Aorta (tissue), 5 donors: ENCODE measurements at places on chromosomes 7 and 10.

- no peak for DNase-seq
These were observed 20.7 kb downstream of the COX15 start for GRCh38 chr10:99711129-99711719.

DNA sequence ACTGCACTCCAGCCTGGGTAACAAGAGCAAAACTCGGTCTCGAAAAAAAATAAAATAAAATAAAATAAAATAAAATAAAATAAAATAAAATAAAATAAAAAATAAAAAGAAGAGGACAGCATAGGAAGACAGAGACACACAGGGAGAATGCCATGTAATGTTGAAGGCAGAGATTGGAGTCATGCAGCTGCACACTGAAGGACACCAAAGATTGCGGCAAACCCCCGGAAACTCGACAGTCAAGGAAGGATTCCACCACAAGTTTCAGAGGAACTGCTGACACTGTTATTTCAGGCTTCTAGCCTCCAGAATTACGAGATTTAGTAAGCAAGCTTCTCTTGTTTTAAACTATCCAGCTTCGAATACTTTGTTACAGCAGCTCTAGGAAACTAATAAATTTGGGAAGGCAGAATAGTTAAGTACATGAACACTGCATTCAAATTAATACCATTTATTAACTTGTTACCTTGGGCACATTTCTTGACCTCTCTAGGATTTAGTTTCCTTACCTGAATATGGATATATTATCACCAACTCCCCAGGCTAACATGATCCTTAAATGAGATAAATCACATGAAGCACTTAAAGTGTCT, 9.5 kb downstream of the CPED1 start:
- no peak for DNase-seq

- DNase-seq, result no peak
These were observed 105.5 kb downstream of the TES start for GRCh38 chr7:116315803-116316202.

DNA sequence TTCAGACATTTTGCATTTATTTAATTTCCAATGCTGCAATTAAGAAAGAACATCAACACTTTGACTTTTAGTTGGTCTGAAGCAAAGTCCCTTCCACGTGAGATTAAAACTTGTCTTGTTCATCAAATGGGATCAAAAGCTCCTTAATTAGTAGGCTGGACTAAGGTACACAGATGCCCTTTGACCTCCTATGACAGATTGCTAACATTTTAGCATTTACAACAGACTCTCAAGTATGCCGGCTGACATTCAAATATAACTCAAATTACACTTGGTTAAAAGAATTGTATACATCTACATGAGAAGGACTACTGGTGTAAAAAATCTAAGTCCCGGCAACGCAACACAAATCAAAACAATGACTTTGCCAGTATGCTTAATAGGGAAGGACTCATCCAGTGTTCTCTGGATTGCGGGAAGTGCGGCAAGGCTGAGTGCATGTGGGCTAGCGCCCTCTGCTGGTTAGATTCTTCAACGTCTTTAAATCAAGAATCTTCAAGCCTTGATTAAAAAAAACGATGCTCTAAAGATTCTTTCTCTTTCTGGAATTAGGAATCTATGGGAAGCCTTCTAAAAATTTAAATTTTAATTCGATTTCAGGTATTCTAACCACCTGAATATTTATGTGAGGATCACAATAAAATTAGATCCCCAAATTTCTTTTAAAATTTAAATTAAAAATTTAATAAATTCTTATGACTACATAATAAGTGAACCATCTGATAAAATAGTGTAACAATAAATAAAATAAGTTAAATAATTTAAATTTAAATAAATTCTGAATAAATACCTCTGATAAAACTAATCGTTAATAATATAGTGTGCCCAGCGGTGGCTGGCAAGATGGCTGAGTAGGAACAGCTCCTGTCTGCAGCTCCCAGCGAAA, 444.7 kb downstream of the DGKB start:
- peak; percentile 61 for DNase-seq

DNA sequence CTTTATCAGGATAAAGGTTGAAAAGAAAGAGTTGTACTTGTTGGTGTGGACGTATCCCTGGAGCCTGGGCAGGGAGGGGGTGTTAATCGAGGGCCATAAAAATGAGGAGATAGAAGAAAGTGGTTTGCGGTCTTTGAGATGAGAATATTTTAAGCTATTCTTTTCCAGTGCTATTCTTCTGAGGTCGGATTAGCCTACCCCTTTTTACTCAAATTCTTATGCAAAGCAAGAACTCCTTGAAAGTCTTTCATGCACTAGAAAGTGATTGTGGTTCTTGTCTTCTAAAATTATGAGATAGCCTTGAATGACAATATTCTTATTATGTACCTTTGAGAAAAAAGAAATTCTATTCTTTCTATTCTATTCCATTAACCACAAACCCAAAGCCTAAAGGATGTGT, 201.3 kb upstream of the SEMA3C start:
- DNase-seq, result no peak

DNA sequence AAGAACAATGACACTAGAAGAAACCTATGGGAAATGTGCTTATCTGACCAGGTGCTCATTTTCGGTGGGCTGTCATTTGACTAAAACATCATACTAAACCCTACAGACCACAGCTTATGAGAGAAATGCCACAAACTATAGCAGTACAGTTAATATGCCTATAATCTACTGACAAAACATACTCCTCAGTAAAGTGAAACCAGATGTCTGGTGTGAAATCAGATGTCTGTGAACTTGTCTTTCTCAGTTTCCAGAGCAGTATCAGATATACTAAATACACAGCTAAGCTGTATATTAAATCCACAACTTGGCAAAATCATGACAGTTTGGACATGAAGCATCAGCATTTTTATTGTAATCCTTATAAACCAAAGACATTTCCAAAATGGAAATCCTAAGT, 3.3 kb downstream of the IMMP2L start:
- DNase-seq, result no peak

DNA sequence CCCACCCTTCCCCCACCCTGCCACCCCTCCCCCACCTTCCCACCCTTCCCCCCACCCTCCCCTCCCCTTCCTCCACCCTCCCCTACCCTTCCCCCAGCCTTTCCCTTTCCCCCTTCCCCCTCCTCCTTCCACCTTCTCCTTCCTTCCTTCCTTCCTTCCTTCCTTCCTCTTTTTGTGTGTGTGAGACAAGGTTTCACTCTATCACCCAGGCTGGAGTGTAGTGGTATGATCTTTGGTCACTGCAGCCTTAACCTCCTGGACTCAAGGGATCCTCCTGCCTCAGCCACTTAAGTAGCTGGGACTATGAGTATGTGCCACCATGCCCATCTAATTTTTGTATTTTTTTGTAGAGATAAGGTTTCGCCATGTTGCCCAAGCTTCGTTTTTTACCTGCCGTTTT, 35.2 kb downstream of the CYP17A1 start:
- no peak for DNase-seq

DNA sequence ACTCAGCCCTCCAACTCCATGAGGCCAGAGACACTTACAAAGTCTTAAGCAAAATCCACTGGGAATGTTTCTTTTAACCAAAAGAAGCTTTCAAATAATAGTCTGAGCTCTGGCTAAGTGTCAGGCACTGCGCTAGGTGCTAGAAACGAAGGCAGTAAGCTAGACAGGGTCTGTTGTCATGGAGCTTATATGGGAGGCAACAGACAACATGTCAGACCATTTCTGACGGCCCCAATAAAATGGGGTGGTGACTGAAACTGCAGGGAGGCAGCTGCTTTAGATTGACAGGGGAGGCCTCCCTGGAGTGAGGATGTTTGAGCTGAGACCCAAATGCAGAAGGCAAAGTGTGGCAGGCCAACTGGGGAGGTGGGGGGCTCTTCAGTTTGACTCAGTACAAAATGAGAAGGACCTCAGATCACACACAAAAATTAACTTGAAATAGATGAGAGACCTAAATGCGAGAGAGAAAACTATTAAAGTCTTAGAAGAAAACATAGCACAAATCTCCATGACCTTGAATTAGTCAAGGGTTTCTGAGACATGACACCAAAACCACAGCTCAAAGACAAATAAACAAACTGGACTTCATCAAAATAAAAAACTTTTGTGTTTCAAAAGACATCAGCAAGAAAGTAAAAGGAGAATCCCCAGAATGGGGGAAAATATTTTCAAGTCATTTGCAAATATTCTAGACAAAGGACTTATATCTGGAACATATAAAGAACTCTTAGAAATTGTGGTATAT, 40.6 kb downstream of the SH3PXD2A start:
- no peak for DNase-seq

DNA sequence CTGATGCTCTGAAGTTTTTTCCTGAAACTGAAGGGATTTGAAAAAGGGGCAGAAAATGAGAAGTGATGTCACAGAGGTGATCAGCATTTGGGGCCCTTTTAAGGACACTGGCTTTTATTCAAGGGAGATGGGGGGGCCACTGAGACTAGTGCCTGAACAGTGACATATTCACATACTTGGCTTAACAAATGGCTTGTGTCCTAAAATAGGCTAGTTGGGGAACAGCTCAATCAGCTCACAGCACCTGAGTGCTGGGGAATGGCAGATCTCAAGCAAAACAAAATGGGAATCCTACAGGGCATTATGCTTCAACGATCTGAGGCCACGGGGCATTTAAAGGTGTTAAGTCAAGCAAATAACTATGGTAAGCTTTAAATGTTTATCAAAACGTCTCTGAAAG, 90.1 kb downstream of the UBE2H start:
- DNase-seq, result no peak

- no peak for DNase-seq
These were observed 162.8 kb upstream of the KCND2 start for GRCh38 chr7:120110169-120110568.

GRCh38 chr10:126214021-126214420, 174.3 kb downstream of the ADAM12 start:
- no peak for DNase-seq

- peak; percentile 67 for DNase-seq
These were observed 51.1 kb downstream of the CPEB3 start for GRCh38 chr10:92239600-92240288.

- no peak for DNase-seq
These were observed 68.8 kb downstream of the PROSER2 start for GRCh38 chr10:11891776-11892486.

GRCh38 chr7:4076701-4077294, 605.3 kb upstream of the FOXK1 start:
- no peak for DNase-seq

DNA sequence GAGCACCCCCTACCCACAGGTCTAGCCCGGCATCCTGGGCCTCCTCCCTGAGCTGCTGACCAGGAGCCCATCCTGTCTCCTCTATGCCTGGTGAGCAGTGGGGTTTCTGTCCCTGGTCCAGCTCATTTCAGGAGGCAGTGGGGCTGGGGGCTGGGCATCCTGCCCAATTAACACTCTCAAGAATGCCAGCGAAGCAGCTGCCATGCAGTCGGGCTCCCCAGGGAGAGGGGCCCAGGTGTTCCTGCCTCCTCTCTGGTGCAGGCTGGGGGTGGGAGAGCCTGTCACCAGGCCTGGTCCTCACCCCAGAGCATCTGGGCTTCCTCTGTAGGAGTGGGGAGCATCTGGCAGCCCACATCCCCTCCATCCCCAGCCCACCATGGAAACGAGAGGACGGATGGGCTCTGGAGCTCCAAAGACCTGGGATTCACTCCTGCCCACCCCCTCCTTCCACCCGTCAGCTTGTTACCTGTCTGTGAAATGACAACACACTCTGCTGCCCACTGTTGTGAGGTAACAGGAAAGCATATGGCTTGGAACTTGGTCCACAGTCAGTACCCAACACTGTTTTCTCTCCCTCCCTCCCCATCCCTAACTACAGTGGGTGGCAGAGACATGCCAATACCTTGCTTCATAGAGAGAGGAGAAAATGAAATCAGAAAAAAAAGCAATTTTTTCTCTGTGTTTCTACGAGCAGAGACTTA, 69.1 kb downstream of the SLIT1 start:
- no peak for DNase-seq

- no peak for DNase-seq
These were observed 14.7 kb upstream of the TMEM236 start for GRCh38 chr10:17737027-17737965.

GRCh38 chr7:127920787-127921438, 110.3 kb downstream of the LRRC4 start:
- no peak for DNase-seq
